Activated CD4-positive, alpha-beta T cell treated with anti-CD3 and anti-CD28 coated beads for 24 hours (primary cell): ENCODE measurements at places on chromosomes 16 and 17.

GRCh38 chr16:20611350-20611902 is 35.3 kb upstream of the ACSM2B start:
- DNase-seq: no peak

- DNase-seq: no peak
Observed at GRCh38 chr16:50281391-50282009, 15.1 kb downstream of the ADCY7 start.

- DNase-seq: no peak
Observed at GRCh38 chr17:29474297-29474696, 84.1 kb downstream of the TAOK1 start.

DNA sequence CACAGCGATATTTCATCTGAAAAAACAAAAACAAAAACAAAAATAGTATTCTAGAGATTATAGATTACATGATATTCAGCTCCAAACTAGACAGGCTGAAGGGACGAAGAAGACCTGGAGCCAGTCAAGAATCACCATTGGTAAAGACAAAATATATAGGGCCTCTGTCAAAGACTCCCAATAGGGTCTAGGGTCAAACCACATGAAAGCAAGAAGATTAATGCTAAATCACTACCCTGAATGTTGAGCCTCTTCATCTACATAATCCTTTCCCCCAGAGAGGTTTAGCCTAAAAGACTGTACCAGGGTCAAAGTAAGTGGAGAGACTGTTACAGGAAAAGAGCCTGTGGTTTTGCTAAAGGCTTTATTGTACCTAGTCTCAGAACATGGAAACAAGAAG is 10.8 kb upstream of the NME1 start:
- DNase-seq: no peak

- DNase-seq: no peak
Observed at GRCh38 chr16:3652373-3653195, 1.9 kb upstream of the DNASE1 start.

DNA sequence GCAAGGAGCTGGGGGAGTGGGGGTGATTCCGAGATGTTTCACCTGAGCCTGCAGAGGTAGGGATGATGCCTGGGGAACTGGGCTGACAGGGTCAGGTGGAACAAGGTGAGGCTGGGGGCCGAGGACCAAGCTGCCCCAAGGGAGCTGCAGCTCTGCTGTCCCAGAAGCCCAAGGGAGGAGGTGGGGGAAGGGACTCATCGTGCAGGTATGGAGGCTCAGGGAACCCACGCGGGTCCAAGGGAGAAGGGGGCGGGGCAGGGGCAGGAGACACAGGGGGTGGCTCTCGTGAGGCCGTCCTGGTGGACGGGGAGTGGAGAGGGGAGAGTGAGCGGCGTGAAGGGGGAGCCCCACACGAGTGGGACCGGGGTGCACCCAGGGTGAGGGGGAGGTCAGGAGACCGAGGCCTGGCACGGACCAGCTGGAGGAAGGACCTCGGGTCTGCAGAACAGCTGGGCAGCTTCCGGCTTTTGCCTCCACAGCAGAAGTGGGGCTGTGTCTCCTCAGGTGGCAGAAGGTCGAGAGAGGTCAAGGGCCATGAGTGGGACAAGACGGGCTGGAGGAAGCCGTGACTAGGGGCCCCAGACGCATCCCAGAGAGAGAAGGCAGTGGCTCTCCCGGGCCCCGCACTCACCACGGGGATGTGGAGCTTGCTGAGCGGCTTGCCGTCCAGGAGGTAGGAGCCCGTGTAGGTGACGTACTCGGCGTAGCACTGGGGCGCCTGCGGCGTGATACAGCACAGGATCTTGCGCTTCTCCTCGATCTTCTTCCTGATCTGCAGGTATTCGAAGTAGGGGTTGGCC is 61.1 kb downstream of the ZNF778 start:
- DNase-seq: no peak

- DNase-seq: no peak
Observed at GRCh38 chr16:74070237-74070636, 226.4 kb upstream of the PSMD7 start.

DNA sequence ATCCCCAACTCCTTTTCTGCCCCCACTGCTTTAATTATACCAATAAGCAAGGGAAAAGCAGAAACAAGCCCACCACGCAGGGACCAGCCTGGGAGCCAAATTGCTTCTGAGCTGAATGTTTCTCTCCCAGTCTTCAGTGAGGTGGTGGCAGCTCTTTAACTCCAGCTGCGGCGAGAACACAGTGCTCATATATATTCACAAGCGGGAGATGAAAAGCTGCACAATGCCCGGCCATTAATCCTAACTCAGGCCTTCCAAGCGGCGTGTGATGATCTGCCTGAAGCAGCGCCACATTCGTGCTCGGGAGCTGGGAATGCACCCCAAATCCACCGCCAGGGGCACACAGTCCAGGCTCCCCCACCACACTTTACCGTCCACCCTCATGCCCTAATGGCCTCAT is 203.7 kb upstream of the SDK2 start:
- DNase-seq: no peak

DNA sequence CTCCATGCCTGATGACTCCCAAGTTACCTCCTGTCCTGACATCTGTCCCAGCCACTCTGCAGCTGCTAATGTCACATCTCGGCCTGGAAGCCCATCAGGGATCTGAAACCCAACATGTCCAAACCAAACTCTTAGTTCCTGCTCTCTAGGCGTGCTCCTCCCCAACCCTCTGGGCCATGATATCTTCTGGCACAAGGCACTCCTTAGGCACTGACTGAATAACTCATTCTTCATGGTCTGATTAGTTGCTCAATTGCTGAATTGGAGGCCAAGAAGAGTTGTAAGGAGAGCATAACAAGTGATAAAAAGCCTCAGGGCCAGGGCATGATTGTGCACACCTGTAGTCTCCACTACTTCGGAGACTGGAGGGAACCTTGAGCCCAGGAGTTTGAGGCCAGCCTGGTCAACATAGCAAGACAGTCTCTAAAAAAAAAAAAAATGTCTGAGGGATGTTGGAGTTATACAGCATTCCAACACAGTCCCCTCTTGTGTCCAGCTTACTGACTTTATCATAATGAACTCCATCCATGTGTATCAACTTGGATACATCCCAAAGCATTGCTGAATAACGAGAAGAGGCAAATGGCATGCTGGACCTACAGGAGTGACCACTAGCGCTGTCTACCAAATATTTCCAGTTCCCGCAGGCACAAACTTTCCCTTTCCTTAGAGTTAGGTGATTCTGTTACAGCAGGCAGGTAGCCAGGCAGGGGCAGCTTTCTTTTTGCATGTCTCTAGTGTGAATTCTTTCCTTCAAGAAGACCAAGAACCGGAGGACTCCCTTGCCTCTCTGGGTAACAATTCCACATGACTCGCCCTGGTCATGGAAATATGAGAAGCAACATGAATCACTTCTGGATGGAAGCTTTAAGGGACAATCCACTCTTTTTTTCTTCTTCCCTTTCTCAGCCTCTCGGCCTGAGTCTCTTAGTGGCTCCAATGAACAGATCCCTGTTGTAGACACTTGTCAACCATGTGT is 18.1 kb upstream of the SHCBP1 start:
- DNase-seq: no peak

- DNase-seq: no peak
Observed at GRCh38 chr16:56019274-56019673, 144.1 kb upstream of the CES5A start.

GRCh38 chr17:81466564-81467472 is 45.8 kb downstream of the ACTG1 start:
- no peak for DNase-seq

GRCh38 chr16:51949282-51949681 is 597.7 kb downstream of the TOX3 start:
- DNase-seq: no peak

- DNase-seq: no peak
Observed at GRCh38 chr16:60302261-60302660, 1568.1 kb upstream of the GOT2 start.

DNA sequence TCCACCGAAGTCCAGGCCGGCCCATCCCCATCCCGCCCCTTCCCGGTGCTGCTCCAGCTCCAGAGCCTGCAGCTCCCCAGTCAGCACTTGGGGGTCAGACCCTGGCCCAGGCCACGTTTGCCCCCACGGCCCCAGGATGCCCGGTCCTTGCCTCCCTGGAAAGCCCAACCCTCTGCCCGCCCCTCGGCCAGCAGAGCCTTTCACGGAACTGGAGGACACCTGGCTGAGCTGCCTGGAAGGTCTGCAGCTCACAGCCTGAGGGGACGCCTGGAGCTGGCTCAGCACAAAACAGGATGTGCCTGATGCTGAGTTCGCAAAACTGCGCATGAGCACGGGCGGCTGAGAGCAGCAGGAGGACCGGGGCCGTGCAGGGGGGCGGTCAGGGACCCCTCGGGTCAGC is 29.7 kb upstream of the SSTR5 start:
- DNase-seq: no peak

DNA sequence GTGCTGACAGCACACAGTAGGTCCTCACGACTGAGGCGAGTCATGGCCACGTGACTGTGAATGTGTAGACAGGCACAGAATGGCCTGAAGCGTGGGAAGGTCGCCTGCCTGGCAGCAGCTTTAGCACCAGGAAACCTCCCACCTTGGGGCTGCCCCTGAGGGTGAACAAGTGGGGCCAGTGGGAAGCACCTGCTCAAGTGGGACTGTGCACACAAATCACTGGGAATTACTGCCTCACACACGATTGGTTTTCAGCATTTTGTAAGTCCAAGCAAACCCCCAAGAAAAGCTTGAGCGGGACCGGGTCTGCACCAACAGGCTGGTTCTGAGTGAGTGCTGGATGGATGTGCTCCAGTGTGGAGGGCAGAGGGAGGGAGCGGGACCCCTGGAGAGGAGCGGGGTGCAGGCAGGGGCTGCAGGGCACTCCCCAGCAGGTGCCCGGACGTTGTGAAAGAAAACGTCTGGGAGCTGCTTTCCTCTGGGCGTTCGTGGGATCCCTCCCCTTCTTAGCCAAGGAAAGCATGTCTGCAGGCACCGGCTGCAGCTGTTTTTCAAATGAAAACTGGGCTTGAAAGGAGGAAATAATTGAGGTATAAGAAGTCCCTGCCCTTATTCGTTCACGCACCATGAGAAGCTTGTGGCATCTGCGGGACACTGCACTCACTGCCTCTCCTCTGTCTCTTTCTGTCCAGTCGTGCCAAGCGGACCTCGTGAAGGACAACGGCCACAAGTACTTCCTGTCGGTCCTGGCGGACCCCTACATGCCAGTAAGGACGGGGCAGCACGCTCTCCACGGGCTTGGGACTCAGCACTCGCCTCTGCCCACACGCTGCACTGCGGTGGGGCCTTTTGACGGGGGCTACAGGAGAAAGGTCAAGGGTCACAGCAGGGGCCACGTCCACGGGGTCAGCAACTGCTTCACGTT is 111.7 kb upstream of the CHMP6 start:
- DNase-seq: no peak

DNA sequence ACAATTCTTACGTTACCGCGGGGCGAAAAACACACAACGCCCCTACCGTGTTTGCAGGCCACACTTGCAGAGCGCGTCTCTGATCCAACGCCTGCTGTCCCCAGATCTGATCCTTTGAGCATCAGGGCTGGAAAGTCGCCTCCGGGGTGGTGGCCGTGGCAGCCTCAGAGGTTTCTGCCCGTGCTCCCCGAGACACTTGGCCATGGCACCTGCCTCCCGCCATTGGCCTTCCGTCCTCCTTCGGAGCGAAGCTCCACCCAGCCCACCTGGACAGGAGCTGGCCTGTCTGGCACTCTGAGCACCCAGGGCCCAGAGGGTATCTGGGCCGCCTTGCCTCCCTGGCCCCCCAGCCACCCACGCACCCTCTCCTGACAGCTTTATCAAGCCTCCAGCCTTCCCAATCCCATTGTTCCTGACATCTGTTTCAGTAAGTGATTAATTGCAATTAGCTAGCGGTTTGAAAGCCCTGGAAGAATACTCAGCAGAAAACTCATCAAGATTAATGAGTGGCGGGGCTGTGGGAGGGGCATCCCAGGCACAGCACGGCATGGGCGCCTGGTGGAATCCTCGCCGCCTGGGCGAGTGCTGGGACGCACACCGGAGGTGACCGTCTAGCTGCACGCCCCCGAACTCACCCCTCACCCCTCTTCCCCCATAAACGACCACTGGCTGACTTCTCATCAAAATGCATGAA is 181.5 kb upstream of the GSE1 start:
- no peak for DNase-seq

DNA sequence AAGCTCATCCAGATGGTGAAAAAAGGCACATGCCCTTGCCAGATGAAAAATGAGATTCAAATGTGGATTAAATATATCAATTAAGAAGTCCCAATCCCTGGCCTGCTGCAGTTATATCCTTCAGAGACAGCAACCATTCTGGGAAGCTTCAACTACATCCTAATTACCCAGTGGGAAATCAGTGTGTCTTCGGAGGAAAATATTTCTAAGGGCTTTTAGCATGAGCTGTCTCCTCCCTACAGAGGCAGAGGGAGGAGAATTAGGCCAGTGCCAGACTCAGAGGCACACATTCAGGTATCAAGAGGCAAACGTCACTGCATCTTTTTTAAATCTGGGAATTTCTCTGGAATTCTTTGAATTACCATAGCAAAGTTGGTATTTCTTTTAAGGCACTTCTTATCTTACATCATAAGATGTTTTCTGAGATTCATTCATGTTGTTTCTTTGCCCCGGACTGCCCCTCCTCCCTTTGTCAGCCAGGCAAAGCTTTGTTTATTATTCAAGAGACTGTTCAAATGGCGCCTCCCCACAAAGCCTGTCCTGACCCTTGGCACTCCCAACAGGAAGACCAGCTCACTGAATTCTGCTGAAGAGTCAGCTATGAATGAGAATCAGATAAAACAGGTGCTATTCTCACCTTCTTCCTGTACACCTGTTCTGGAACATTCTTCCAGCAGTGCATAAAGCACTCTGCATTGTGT is 38.3 kb upstream of the SMPD3 start:
- no peak for DNase-seq

- no peak for DNase-seq
Observed at GRCh38 chr16:89334050-89334449, 116.5 kb downstream of the ZNF778 start.

DNA sequence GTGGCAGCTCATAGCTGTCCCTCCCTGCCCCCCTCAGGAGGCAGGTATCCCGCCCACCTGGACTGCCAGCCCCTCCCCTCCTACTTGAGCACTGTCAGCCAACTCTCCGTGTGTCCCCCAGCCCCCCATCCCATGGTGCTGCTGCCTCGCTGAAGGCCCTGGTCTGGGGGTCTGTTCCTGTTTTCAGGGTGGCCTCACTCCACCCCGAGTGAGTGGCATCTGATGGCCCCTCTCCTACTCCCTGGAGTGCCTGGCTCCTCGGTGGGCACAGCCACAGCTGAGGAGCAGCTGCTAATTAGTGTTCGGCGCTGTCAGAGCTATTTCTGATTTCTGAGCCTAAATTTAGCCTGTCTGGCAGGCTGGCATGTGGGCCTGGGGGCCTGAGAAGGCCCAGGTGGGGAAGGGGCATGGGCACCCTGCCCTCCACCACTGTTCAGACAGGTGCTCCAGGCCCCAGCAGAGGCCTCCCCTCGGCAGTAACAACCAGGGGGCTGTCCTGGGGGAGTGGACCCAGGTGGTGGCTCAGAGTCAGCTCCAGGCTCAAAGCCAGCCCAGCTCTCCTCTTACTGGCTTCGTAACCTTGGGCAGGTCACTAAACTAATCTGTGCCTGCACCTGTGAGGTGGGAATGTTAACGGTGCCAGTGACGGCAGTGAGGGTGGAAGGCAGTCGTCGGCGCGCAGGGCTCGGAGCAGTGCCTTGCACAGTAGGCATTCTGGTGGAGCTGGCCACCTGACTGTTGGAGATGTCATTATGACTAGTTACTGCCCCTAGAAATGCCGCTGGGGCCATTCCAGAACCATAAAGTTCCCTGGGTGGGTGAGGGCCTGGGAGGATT is 6.5 kb downstream of the FMNL1 start:
- DNase-seq: no peak

- DNase-seq: no peak
Observed at GRCh38 chr17:56373981-56374833, 219.3 kb upstream of the NOG start.

- no peak for DNase-seq
Observed at GRCh38 chr17:40452921-40453378, 9.7 kb downstream of the IGFBP4 start.

- no peak for DNase-seq
Observed at GRCh38 chr17:44832805-44833204, 2.7 kb upstream of the GJC1 start.
